ENCODE measurements at places on chromosomes 16 and 17.

GRCh38 chr16:2790631-2791030 is 3.3 kb upstream of the PRSS33 start:
- peaks cover 1% of the 10 kb centered on the region for H3K27me3 ChIP-seq
- no peak overlapping the region for H3K4me3 ChIP-seq
- H3K4me1 ChIP-seq: no peaks in the 10 kb centered on the region
- no peak for DNase-seq
- no peaks in the 10 kb centered on the region for H3K36me3 ChIP-seq
- H3K27ac ChIP-seq: no peak overlapping the region

DNA sequence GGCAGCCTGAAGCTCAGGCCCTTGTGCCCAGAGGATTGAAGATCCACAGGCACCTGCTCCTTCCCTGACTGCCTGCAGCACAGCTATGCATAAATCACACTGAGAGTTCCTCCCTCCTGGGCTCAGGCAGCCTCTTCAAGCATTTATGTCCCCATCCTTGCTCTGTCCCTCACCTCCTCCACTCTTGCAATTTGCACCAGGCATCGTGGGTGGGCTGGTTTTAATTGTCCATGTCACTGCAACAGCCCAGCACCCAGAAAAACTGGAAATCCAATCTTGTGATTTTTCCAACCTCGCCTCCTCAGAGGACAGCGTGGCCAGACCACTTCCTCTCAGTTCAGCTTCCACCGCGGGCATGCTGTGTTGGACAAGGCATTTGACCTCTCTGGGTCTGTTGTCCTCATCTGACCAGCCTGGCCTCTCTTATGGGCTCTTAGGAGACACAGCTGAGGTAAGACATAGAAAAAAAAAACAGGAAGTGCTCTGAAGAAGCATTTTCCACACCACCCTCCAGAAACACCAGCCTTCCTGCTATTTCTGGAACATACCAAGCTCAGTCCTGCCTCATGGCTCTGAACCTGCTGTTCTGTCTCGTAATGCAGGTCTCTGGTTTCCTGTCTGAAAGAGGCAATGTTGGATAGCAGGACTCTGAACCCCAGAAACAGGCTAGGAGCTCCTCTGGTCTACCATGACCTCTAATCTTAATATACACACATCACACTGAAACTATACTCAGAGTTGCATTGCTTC is 8.3 kb downstream of the TMEM114 start:
- peaks cover 5% of the 10 kb centered on the region for H3K27me3 ChIP-seq
- H3K36me3 ChIP-seq: no peaks in the 10 kb centered on the region
- DNase-seq: no peak
- no peak overlapping the region for H3K4me3 ChIP-seq

DNA sequence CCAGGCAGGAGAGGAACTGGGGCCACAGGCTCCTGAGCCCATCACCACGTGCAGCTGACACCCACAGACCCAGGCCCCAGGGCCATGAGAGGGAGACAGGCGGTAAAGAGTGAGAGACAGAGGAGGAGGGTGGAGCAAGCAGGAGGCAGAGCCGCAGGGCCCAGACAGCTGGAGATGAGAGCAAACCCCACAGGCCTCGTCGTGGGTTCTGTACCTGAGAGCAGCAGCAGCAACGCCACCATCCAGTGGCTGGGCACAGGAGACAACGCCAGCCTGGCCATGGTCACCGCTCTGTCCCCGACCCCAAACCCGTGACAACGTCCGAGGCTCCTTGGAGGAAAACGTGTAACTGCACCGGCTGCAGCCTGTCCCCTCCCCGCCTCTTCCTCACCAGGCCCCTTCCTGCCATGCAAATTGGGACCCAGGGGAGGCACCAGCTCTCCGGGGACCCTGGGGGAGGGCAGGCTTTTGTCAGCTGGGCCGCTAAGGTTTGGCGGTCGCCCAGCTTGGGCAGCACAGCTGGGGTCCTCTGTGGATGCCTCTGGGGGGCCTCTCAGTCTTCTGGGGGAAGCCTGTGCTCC is at the start of gene CD79B:
TSS of gene CD79B (minus strand) at position 351 of the 581 bp plus-strand sequence. CDS start at position 281, 70 bp downstream.
- DNase-seq: no peak
- no peaks in the 10 kb centered on the region for H3K27me3 ChIP-seq
- peak within 1 kb of the TSS; percentile 49 for H3K4me3 ChIP-seq
- no peaks in the 10 kb centered on the region for H3K36me3 ChIP-seq
- H3K4me1 ChIP-seq: no peaks in the 10 kb centered on the region

DNA sequence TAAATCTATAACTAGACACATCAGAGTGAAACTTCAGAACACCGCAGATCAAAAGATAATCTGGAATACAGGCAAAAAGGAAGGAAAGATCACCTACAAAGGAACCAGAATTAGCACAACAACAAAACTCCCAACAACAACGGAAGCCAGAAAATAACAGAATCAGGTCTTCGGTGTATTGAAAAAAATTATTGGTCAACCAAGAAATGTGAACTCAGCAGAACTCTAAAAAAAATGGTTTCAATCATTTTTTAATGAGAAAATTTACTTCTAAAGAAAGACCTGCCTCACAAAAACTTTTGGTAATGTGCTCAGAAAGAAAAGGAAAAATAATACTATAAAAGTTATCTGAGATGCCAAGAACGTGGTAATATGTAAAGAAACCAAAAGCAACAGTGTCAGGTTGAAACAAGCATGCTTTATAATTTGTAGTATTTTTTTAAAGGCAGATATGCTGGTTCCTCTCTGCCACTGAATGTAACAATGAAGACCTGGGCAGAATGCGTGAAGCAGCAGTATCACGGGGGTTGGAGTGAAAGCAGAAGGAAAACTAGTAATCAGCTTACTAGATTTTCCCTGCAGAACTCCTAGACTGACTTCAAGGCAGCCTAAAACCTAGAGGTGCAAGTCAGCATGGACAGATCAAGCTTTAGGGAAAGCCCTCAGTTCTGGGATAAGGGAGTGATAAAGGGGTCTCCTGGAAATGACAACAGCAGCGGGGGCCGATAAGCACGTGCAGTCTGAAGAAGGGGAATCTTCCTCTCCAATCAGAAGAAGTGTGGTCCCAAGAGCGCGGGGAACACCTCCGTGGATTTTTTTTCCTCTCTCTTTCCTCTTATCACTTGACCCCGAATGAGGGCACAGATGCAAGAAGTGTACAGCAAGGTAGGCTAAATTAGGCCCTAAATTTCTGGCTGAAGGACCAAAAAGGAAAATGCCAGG is 80.9 kb upstream of the TEKT1 start:
- H3K4me1 ChIP-seq: no peaks in the 10 kb centered on the region
- no peak for DNase-seq

DNA sequence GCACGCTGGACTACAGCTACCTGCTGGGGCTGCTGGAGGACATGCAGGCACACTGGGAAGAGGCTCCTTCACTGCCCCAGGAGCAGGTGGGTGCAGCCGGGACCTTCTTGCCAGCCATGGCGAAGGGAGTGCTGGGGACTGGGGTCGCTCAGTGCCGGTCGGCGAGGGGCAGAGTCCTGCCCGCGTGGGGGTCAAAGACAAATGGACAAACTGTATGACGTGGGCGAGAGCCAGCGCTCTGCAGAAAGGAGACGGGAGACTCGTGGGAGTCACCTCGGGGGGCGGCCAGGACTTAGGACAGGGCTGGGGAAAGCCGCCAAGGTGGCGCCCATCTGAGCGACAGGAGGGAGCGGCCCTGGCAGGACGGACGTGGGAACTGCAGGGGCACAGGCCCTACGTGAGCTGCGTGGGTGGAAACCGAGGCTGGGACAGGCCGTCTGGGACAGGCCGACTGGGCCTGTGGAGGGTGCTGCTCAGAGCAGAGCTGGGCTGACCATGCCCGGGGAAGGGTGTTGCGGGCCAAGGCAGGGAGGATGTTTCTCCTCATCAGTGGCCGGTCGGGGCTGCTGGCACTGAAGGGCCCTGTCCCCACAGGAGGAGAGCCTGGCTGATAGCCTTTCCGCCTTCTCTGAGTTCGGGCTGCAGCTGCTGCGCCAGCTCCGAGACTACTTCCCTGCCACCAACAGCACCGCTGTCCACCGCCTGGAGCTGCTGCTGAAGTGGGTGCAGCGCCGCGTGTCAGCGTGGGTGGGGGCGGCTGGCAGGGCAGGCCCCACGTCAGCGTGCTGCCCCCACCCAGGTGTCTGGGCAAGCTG is 8.0 kb downstream of the TSR3 start:
- no peaks in the 10 kb centered on the region for H3K27me3 ChIP-seq
- no peak for DNase-seq
- H3K4me3 ChIP-seq: peak overlapping the region; percentile 44
- no peaks in the 10 kb centered on the region for H3K36me3 ChIP-seq

GRCh38 chr16:89352091-89352681 is 134.7 kb downstream of the ZNF778 start:
- H3K36me3 ChIP-seq: no peaks in the 10 kb centered on the region
- DNase-seq: no peak
- H3K4me1 ChIP-seq: peaks cover 1% of the 10 kb centered on the region
- H3K27me3 ChIP-seq: no peaks in the 10 kb centered on the region
- H3K27ac ChIP-seq: no peak overlapping the region

DNA sequence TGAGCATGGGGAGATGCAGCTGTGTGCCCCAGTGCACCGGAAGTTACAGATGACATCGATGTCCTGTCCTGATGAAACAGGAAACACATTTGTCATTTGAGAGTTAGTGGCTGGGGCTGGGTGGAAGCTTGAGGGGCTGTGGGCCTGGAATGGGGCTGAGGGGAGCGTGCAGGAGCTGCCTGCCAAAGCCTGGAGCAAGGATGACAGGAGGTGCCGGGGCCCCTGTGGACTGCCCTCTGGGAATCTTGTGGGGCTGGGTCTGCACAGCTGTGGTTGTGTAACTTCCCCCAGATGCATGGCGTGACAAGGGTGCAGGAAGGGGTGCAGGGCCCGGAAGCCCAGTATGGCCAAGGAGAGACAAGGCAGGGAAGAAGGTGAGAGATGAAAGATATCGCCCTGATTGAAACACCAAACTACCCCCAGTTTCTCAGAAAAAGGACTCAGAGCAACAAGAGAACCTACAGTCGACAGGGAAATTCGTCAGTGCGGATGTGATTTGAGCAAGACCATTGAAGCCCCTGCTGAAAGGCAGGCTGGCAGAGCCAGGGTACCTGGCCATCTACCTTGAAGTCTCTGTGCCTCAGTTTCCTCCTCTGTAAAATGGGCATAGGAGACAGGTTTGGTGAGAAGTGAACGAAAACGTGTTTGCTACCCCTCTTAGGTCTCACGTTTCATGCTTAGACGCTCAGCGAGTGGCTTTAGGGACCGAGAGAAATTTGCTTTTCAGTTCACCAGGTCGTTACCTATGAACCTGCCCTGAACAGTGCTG is 8.8 kb downstream of the MMP25 start:
- no peaks in the 10 kb centered on the region for H3K27me3 ChIP-seq
- no peak overlapping the region for H3K4me3 ChIP-seq
- no peaks in the 10 kb centered on the region for H3K4me1 ChIP-seq
- no peaks in the 10 kb centered on the region for H3K36me3 ChIP-seq

DNA sequence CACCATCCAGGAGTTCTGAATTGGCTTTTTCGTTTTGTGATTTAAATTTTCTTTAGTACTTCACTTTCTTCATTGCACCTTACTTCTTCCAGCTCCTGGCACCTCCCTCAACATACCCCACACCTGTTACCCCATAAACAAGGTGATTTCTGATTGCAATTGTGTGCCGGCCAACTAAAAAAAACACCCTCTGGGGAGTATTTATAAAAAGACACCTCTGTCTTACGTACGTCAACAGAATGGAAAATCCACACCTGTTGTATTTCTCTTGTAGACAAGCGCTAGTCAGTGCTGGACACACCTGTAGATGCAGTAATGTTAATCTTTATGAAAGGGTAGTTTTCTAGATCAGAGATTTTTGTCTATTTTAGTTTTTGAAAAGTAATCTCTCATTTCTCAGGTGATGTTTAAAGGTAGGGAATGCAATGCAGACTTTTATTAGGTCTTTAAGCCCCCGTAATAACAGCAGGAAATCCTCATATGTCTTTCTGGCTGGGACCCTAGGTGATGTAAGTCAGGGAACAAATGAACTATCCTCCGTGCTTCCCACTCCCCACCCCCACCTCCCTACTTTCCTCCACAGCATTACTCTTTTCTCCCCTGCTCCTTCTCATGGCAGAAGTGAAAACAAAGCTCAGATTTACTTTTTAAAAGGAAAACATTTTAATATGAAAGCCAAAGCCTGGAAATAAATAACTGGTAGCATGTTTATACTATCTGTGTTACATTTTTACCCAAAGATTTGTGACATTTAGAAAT is 4.2 kb downstream of the MSI2 start:
- peaks cover 5% of the 10 kb centered on the region for H3K4me1 ChIP-seq
- no peak overlapping the region for H3K4me3 ChIP-seq
- no peaks in the 10 kb centered on the region for H3K27me3 ChIP-seq
- DNase-seq: no peak
- H3K36me3 ChIP-seq: no peaks in the 10 kb centered on the region

- H3K4me3 ChIP-seq: peak overlapping the region; percentile 70
- H3K27ac ChIP-seq: peak overlapping the region; percentile 87
- H3K36me3 ChIP-seq: no peaks in the 10 kb centered on the region
- H3K27me3 ChIP-seq: no peaks in the 10 kb centered on the region
Observed at GRCh38 chr17:39754958-39755553, 17.3 kb downstream of the GRB7 start.
